ENCODE measurements at places on chromosomes 5 and 9.

- DNase-seq: peak; percentile 31
These were observed 5.4 kb upstream of the NRARP start for GRCh38 chr9:137307255-137308056.

GRCh38 chr5:11305245-11305644 lies 544.2 kb upstream of the DAP start:
- DNase-seq: no peak

DNA sequence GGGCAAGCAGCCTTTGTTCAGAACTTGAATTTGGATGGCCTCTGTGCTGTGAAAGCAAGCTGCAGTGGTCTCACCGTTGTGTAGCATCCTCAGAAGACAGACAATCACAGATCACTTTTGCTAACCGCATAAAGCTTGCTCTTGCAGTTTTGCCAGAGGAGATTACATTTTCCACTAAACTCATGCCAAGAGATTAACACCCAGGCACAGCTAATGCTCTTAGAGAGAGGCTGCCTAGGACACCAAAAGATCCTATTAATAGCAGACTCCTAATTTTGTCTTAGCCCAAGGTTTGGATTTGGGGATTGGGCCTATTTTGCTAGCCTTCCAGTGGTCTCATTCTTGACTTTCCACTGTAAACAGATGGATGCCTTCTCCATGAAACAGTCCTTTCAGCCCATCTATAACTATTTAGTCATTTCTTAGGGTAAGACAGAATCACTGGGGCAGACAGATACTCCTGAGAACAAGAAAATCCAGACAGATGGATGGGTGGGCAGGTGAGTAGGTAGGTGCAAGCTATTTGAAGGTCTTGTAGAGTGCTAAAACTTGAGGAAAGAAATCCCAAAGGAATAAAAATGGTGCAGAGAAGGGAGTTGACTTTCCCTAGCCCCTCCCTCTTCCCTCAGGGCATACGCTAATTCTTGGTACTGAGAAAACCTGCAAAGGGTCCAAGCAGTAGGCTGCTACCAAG lies 506.2 kb downstream of the SPOCK1 start:
- no peak for DNase-seq

DNA sequence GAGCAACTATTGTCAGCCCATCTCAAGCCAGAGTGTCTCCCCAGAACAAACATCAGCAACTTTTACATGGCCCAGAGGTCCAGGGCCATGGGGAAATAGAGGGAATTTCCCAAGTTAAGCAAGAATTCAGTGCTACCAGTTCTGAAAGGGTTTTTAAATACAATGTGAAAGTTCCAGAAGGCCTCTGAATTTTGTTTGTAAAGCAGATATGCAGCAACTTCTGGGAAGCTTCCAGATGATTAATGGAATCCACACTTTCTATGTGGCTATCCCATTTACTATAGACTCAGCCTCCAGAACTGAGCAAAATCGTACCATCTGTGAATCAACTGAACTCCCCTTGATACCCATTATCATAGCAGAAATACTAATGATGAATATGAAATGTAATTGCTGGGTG lies 93.8 kb downstream of the FEM1C start:
- DNase-seq: no peak

- no peak for DNase-seq
These were observed 173.1 kb downstream of the CACNA1B start for GRCh38 chr9:138050472-138051330.

DNA sequence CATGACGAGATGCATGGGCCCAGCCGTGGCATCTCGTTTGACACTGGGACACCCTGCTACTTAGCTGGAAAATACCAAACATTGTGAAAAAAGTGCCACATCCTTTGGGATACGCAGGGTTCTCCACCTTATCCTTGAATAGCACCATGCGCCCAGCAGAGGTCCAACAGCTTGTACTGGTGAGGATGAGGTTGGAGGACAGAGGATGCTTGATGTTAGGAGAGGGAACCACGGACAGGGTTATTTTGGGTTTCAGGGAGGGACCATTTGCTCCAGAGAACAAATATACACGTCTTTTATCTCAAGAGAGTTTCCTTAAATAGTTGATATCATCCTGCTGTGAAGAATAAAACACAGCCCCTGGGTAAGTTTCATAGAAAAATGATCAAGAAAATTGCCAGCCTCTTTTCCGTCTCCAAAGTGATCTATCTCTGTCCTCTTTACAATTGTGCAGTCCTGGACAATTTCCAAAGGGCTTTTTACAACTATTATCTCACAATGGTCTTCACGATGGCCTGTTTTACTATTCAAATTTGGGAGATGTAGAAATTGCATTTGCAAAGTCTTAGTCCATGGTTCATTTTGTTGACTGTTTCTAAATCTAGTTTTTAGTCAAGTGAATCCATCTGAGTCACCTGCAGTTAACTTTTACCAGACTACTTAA lies 19.9 kb upstream of the FRRS1L start:
- DNase-seq: no peak

- DNase-seq: no peak
These were observed 51.4 kb downstream of the PFDN1 start for GRCh38 chr5:140251527-140251973.

DNA sequence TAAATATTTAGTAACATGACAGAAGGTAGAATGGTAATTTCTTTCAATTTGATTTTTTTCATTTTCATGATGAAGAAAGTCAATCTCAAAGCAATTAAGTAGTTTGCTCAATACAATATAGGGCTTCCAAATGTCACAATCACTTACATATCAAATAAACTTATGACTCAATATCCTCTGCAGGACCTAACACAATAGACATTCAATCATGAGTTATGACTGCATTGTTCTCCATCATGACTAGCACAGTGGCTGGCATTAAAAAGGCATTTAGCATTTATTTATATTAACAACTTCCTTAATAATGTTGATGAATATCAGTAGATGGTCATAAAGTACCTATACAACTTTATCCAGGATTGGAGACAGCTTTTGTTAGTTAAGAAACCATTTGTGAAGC lies 1499.6 kb downstream of the EFNA5 start:
- DNase-seq: no peak

- no peak for DNase-seq
These were observed 19.8 kb downstream of the COL27A1 start for GRCh38 chr9:114174876-114175771.

Measured in NCI-H510A (cell line).